NCI-H510A (cell line): ENCODE measurements at places on chromosomes 16 and 17.

DNA sequence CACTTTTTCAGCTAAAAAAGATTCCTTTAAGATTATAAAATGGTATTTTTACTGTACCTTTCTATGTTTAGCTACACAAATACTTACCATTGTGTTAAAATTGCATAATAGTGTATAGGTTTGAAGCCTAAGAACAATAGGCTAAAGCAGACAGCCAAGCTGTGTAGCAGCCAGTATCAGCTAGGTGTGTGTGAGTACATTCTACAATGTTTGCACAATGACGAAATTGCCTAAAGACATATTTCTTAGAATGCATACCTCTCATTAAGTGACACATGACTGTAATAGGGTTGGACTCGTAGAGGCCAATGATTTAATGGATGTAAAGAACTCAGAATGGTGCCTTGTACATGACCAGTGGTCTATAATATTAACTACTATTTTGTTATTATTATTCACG lies 1.9 kb upstream of the MT1B start:
- DNase-seq: no peak

DNA sequence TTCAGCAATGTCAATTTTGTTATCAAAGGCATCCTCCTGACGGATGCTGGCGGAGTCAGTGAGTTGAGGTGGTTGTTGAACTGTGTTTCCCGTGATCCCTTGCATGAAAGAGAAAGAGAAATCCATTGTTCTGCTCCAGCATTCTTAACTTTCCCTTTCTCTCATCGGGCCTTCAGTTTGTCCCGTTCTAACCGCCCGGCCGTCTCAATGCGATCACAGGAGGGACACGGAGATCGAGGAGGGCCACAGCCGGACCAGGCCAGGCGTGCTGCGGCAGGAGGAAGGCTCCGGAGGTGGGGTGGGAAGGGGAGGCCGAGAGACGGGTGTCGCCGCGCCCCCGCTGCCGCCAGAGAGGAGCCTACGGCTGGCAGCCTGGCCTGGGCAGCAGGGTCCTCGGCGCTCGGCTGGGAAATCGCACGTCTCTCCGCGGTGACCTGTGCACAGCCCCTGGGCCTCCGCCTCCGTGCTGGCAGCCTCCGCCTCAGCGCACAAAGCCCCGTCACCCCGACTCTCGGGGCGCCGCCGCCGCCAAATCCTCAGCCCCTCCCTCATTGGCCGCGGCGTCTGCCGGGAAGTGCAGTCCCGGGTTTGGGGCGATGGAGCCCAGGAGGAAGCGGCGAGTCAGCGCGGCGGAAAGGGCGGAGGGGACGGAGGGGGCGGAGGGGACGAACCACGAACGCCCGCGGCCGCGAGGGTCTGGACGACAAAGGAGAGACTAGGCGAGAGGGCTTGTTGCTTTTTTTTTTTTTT lies 38.1 kb downstream of the SOST start:
- peak; percentile 26 for DNase-seq

DNA sequence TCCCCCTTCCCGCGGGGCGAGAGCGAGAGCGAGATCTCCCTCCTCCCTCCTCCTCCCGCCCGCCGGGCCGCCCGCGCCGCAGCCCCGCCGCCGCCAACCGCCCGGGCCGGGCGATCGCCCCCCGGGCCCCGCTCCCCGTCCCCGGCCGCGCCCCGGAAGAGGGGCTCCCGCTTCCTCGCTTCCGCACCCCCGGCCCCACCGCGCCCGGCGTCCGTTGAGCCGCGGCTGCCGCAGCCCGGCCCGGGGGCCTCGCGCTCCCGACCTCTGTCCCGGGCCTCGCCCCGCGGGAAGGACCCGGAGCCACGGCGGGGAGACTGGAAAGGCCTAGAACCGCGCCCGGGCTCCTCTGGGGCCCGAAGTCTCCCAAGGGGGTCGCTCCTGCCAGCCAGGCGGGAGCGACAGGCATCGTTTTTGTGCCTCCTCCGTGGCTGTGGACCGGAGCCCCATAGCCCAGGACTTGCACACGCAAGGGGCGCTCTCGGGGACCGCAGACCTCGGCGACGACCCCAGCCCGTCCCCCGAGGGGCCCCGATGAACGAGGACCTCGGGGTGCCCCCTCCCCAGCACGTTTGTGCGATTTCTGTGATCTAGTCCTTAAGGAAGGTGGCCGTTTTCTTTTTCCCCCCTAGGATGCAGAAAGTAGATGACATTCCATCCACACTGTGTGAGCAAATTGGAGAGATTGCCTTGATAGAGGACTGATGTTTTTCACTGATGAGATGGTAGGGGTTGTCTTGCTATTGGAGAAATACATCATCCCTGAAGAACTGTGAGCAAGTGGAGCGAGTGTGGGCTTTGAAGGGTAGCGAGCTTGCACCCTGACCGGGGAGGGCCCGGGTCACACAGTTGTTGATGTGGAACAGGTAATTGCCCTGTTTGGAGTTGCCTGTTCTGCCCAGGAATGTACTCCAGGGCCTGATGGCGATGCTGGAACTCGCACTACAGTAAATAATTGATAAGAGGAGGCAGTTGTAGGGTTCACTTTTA lies 611 bp downstream of the BANP start:
- DNase-seq: no peak

- no peak for DNase-seq
Observed at GRCh38 chr16:66113223-66113622, 253.3 kb upstream of the CDH5 start.

GRCh38 chr17:68849673-68850610 lies 105.2 kb downstream of the ABCA8 start:
- DNase-seq: peak; percentile 59

GRCh38 chr16:68590201-68590994 lies 51.3 kb downstream of the ZFP90 start:
- DNase-seq: no peak

DNA sequence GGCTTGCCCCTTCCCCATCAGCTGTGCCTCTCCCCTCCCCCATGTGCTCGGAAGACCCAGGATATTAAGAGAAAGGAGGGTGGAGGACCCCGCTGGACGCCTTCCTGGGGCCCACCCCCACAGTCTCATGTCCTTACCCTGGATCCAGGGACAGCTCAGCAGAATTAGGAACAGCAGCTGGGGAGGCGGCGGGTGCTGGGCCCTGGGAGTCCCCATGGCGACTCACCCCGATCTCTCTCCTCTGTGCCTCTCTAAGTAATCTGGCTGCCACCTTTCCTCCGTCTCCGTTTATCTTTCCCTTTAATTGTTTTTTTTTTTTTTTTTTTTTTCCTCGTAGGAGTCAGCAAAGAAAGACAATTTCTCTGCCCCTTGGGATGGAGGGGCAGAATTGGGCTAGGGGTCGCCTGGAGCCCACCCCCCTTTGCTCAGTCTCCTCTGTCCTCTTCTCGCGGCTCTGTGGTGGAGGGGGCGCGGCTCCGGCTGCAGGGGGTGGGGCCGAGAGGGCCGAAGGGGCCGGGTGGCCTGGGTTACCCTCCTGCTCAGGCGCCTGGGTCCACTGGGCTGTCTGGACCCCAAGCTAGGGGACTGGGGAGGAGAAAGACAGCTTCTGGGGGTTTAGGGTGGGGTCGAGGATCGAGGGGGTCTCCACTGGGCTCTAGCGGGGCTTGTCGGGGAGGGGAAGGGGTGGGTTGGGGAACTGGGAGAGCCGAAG lies 390 bp downstream of the SEZ6L2 start:
- no peak for DNase-seq

GRCh38 chr16:82660966-82661365 lies 34.2 kb downstream of the CDH13 start:
- DNase-seq: no peak

DNA sequence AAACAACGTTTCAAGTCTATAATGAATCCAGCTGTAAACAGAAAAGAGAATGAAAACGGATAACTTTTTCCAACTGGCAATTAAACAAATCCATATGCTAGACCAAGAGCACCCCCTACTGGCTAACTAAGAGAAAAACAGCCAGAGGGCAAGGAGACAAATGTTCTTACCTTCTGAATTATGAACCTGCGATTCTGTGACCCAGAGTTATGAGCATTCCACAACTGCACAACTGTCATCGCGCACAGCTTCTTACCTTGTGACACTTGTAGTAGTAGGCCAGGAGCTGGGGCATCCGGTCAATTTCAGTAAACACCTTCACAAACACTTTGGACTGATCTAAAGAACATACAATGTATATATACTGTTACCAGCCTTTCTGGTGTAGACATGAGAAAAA lies 18.6 kb downstream of the COG7 start:
- no peak for DNase-seq

DNA sequence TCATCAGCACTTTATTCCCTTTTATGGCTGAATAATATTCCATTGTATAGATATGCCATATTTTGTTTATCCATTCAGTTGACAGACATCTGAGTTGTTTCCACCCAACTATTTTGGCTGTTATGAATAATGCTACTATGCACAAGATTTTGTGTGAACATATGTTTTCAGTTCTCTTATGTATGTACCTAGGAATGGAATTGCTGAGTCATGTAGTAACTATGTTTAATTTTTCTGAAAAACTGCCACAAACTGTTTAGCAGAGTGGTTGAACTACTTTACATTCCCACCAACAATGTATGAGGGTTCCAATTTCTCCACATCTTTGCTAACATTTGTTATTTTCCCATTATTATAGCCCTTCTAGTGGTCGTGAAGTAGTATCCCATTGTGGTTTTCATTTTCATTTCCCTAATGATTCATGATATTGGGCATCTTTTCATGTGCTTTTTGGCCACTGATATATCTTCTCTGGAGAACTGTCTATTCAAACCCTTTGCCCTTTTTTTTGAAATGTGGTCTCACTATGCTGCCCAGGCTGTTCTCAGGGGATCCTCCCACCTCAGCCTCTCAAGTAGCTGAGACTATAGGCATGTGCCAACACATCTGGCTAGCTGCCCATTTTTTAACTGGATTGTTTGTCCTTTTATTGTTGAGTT lies 26.3 kb downstream of the SMURF2 start:
- DNase-seq: no peak

- DNase-seq: peak; percentile 47
Observed at GRCh38 chr16:22948603-22949368, 134.8 kb downstream of the HS3ST2 start.

DNA sequence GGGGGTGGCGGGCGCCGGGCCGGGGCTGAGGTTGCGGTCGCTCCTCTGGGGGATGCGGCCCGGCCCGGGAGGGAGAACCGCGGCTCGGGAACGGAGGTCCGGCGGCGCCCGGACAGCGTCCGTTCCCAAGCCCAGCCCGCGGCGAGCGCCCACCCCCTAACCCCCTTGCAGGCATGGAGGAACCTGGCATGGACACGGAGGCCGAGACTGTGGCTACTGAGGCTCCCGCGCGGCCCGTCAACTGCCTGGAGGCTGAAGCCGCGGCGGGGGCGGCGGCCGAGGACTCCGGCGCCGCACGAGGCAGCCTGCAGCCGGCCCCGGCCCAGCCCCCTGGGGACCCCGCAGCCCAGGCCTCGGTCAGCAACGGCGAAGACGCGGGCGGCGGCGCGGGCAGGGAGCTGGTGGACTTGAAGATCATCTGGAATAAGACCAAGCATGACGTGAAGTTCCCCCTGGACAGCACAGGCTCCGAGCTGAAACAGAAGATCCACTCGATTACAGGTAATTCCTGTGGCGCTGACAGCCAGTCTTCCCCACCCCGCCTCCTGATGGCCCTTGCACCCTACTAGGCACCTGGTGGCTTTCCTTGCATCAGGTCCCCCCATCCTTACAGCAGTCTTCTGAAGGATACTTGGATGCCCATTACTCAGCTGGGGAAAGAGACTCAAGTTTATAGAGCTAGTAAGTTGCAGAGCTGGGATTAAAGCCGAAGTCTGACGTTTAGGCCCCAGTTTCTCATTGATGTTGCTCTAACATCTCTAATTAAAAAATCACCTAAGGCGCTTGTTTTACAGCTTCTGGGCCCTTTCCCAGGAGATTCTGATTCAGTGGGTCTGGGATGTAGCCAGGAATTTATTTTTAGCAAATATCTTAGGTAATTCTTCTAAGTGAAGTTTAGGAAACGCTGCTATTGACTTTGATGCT lies 514 bp downstream of the UBFD1 start:
- DNase-seq: peak; percentile 17
